Kidney (tissue), 22 donors: ENCODE measurements at places on chromosomes 16 and 17. TPM values are rescaled to one million over a fixed set of nuclear protein-coding genes. Genes with fewer than 3 reads are reported as not detected.

GRCh38 chr17:44197980-44198720, 1.5 kb downstream of the ATXN7L3 start:
- peak; percentile 77 for DNase-seq

The EPX gene
- not detected for polyA plus RNA-seq

DNA sequence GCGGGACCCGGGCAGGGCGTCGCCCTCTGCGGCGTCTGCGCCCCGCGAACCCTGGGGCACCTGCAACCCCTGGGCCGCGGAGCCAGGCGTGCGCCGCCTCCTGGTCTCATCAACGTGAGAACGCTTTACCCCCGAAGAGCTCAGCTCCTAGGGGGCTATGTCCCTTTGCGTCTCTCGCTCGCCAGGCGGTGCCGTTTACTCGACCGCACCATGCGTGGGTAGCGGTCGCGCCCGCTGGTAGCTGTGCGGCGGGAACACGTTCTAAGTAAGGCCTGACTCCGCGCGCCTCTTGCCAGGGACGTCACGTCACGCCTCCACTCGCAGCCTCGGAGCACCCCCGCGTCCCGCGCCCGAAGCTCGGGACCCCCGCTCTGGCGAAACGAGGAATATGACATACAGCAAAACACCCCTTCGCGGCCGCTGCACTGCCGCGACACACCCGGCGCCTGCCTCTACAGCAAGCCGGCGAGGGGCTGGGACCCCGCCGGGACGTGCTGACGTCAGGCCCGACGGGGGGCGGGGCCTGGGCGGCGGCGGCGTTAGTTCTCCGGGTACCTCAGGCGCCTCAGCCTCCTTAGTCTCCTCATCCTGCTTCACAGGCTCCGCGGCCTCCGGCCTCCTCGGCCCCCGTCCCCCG, at the start of gene RAB11FIP3:
Gene RAB11FIP3 (plus strand): TSS at position 568 of the 637 bp plus-strand sequence. CDS start 358 bp downstream, outside the sequence.
- DNase-seq, result peak; percentile 93

DNA sequence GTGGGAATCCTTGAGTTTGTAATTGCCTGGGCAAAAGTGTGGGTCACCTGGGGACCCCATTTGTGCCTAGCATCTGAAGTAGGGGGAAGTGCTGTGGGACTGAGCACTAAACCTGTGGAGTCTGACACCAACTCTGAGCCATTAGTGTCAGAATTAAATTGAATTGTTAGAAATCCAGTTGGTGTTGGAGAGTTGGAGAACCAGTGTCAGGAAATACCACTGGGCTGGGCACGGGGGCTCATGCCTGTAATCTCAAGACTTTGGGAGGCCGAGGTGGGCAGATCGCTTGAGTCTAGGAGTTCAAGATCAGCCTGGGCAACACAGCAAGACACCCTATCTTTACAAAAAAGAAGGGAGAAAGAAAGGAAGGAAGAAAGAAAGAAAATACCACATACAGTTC, 67.5 kb upstream of the BRD7 start:
- no peak for DNase-seq

- no peak for DNase-seq
These were observed 42.4 kb upstream of the AKTIP start for GRCh38 chr16:53545433-53545832.

GRCh38 chr17:56678249-56679114, 85.0 kb downstream of the NOG start:
- DNase-seq, result peak; percentile 72

The PSMD11 gene
- polyA plus RNA-seq, result 65.1 TPM

GRCh38 chr16:89111263-89111662, 17.6 kb downstream of the ACSF3 start:
- no peak for DNase-seq

DNA sequence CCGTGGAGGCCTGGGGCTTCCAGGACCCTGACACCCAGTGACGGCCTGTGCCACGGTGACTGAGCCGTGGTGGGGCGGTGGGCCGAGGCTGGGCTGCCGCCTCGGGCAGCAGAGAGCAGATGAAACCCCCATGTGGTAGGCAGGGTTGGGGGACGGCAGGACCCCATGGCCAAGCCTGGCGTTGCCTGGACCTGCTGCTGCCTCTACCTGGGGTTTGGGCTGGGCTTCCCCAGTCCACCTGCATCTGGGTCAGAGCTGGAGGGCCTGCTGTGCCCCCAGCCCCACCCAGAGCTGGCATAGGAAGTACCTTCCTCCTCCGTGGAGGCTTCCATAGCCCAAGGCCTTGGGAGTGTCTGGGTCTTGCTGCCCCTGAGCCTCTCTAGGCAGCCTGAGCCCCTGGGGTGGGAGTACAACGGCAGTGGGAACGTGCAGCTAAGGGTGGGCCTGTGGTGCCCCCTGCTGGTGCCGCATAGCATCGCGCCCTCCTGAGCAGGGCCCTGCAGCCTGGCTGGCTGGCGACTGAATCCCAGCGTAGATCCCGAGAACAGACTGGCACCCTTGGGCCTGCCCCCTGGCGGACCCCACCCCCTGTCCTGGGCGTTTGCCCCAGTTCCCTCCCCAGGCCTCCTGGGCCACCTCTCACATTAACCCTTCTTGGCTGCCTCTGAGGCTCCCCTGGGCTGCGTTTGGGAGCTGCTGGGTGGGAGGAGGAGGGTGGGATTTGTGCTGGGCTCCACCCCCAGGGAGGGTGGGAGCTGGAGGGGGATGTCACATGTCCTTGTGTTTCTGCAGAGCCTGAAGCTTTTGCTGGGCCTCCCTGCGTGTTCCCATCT, 12.6 kb upstream of the ATP6V0C start:
- DNase-seq, result peak; percentile 95
